ENCODE measurements at places on chromosomes 4 and X.

- no peak for DNase-seq
These were observed 651 bp downstream of the NXT2 start for GRCh38 chrX:109537324-109537665.

DNA sequence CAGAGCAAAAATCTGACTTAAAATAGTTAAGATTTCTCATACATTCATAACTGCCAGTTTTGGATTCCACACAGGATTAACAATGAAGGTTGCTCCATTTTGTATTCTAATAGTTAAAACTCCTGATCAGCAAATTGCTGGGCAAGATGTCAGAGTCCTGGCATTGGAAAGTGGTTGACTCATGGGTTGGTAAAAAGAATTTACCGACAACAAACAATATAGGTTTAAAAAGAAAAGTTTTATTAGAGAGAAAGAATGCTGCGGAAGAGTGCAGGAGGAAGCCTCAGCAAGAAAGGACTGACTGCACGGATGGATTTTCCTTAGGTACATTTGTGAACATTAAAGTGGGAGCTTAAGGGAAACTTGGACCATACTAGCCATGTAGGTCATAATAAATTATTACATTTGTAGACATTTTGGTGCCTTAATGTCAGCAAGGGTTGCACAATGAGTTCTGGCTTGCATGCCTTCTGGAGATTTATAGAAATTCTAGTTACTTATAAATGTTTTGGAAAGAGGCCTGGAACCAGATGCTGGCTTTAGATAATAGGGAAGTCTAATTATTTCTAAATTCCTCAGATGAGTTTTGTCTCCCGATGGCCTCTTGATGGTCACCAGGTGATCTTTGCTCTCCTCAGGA lies 25.4 kb upstream of the IL2 start:
- no peak for DNase-seq

GRCh38 chr4:159256037-159256436 lies 153.2 kb downstream of the RAPGEF2 start:
- no peak for DNase-seq

- no peak for DNase-seq
These were observed 204.5 kb downstream of the ZNF674 start for GRCh38 chrX:46340696-46341095.

GRCh38 chrX:18389966-18390365 lies 35.4 kb upstream of the CDKL5 start:
- peak; percentile 13 for DNase-seq

- DNase-seq = no peak
These were observed 86.3 kb downstream of the IGSF1 start for GRCh38 chrX:131202766-131203165.

DNA sequence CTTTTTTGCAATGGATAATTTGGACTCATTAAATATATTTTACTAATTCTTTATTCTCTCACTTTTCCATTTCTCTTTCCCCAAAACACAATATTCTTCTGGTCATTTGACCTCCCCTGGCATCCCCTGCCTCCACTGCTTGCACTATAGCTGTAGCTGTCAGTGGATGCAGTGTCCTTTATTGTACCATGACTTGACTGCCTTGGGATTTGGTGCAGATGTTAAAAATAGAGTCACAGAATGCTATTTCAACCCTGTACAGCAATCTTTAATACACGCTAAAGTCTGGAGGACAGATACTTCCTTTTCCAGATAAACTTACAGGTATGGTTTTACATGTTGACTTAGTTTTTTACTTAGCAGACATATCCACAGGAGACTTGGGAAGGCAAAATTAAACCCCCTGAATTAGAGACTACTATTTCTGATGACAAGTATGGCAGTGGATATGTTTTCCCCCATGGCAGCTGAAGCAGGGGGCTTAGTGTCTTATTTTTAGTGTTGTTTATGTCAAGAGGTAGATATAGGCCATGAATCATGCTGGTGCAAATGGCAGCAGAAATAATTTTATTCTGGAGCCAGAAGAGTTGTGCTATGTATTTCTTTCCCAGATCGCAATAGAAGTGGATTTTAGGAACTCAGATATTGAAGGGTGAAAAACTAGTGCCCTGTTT lies 461.4 kb downstream of the NAF1 start:
- no peak for DNase-seq

GRCh38 chr4:145290955-145291354 lies 110.6 kb upstream of the OTUD4 start:
- no peak for DNase-seq

GRCh38 chrX:149713279-149714050 lies 1.6 kb downstream of the MAGEA11 start:
- DNase-seq = no peak

DNA sequence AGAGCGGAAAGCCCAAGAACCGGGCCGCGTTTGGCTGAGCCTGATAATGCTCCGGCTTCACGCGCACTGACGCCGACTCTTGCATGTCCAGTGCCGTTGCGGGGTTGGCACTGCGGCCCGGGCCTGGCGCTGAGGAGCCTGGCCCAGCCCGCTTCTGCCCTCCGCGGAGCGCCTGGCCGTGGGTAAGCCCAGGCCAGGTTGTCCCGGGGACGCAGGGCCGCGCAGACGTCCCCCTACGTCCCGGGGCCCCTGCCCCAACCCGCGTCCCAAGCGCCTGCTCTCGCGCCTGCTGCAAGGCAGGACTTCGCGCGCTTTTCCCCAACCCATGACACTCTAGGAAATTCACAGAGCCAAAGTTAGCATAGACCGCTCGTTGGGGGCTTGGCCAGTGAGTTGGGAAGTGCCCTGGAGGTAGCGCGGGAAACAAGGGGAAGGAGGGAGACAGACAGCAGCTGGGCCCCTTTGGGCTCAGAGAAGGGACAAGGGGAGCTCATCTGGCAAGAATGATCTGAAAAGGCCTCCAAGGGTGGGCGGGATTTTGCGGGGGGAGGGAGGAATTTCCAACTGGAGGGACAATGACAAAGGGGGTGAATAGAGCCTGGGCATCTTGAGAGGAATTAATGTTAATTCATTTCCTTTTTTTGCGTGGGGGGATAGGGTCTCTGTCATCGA lies 665 bp upstream of the LRPAP1 start:
- no peak for DNase-seq

- DNase-seq = no peak
These were observed 25.6 kb downstream of the ELF4 start for GRCh38 chrX:130084631-130085237.

GRCh38 chrX:40173143-40174000 lies 75.6 kb upstream of the BCOR start:
- DNase-seq = no peak

- no peak for DNase-seq
These were observed 19.2 kb downstream of the SH3RF1 start for GRCh38 chr4:169251291-169252235.

GRCh38 chr4:183078634-183079033 lies 20.4 kb upstream of the WWC2 start:
- no peak for DNase-seq

- no peak for DNase-seq
These were observed 26.7 kb upstream of the SLC10A7 start for GRCh38 chr4:146548443-146548842.

- no peak for DNase-seq
These were observed 81.4 kb upstream of the TRIM2 start for GRCh38 chr4:153122855-153123254.

DNA sequence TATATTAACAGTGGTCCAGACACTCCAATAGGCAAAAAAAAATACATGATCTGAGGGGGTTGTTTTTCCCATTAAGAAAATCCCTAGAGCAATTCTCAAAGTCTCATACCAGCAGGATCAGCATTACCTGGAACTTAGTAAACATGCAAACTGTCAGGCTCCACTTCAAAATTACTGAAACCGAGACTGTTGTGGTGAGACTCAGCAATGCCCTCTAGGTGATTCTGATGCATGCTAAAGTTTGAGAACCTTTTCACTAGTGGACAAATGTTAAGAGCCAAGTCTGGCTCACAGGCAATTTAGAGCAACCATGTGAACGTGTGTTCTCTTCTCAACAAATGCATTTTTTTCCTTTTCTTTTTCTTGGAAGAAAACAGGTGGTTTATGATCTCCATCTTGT lies 30.2 kb downstream of the NEK1 start:
- DNase-seq = no peak

DNA sequence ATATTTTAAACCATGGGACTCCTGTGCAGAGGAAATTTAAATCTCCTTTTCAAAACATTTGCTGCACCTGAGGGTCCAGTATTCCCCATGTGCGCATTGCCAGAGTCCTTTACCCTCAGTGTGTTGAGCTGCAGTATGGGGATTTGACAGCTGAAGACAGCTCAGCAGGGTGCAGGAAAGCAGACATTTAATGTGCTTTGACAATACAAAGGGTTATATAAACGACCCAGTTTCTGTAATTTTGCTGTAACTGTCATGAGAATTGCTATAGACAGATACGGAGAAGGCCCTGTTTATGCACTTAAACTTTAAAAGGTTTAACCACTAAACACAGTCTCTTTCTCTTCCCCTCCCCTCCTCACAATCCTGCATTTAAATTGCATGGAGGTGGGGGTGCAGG lies 393.4 kb downstream of the MID1IP1 start:
- no peak for DNase-seq

- DNase-seq = peak; percentile 62
These were observed 775 bp downstream of the KCTD8 start for GRCh38 chr4:44447563-44448504.

DNA sequence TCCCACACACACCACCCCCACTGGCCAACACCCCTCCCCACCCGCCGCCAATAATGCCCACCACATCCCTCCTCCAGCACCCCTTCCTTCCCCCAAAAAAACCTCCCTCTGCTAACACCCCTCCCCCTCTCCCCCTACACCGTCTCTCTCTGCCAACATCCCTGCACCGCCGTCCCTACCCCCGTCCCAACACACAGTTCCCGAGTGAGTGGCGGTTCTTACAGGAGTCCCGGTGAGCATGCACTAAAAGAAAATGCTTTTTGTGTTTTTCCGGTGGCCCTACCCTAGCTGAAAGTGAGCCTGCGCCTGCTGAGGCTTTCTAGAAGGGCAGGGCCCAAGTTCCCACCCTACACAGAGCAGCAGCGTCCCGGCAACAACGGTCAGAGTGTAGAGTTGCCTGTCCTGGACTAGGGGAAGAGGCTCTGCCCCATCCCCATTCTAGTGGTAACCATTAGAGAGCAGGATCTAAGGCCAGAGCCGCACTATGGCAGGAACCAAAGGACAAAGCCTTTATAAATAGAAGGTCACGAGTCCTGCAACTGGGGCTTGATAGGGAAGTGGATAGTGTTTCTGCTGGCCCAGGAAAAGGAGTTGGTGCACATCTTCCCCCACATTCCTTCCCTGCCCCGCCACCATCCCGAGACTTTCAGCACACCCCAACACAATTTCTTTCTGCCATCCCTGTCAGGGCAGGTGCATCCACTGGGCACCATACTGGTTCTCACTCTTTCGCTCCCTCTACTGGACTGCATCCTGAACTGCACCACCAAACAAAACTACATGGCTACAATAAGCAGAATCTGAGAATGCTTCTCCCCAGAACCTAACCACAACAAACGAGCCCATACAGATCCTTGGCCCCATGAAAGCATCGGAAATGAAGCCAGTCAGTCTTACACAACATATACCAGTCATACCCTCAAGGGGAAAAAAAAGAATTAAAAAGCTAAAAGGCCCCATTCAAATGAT lies 78.1 kb upstream of the PAGE3 start:
- peak; percentile 65 for DNase-seq

GRCh38 chr4:153010146-153010545 lies 74.0 kb downstream of the FHDC1 start:
- DNase-seq = peak; percentile 28

- no peak for DNase-seq
These were observed 45.8 kb downstream of the OSTC start for GRCh38 chr4:108696160-108696559.

DNA sequence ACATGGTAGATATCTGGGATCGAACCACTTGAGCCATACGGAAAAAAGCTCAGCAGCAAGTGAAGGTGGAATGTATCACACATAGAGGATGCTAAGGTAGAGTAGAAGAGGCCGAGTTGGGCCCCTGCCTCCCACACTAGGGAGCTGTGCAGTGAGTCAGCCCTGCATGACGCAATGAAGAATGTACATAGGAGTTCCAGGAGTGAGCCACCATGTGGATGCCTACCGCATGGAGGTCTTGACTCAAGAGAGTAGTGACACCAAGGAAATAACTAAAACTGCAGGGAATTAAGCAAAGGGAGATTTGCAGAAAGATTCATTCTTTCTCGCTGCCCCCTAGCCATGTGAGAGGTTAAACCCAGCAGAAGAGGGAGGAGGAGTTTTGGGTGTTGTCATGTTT lies 389.6 kb upstream of the IGFBP7 start:
- no peak for DNase-seq

DNA sequence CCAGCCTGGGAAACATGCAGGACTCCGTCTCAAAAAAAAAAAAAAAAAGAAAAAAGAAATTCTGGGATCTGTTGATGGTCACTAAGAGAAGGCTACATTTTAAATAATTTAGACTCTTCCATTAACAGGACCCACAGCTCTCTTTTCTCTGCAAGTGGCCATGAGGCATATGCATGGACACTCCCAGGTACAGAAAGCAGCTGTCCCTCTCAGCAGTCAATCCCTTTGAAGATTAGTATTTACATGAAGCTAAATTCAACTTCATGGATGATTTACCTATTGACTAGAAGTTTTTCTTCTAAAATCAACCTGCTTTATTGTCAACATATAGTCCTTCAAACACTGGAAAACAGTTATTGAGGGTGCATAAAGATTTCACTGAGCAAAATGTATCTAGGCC lies 139.9 kb downstream of the CPEB2 start:
- no peak for DNase-seq

DNA sequence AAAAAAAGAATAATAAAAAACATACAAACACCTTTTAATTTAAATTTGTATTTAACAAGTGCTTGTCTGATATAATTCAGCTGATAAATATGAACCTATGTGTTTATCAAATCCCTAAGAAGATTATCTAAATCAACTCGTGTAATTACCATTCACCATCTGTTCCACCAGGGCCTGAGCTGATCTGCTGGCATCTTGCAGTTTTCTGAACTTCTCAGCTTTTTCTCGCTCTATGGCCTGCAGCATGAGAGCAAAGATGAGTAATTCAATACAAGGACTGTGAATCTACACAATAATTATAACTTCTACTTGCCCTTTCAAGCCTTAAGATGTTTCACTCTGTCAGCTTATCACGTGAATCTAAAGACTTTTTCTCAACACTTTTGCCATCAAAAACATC lies 709.7 kb downstream of the DMD start:
- no peak for DNase-seq

GRCh38 chrX:123833387-123833786 lies 26.5 kb upstream of the XIAP start:
- DNase-seq = peak; percentile 60

DNA sequence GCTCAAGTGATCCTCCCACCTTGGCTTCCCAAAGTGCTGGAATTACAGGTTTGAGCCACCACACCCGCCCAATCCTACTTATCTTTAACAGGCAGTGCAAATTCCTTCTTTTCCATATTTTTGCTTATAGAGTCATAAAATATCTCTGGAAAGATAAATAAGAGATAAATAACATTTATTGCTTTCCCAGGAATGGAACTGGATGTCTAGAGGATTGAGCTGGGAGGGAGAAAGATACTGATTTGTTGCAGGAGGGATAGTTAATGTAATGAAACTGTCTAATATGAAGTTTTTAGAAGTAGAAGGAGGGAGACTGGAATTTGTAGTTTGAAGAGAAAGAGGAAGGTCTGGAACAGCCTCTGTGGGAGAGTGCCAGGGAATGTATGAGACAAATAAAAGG lies 20.2 kb downstream of the ITGB1BP2 start:
- DNase-seq = no peak

Measured in common myeloid progenitor, CD34-positive (primary cell).